ENCODE measurements at places on chromosomes 13 and 19.

DNA sequence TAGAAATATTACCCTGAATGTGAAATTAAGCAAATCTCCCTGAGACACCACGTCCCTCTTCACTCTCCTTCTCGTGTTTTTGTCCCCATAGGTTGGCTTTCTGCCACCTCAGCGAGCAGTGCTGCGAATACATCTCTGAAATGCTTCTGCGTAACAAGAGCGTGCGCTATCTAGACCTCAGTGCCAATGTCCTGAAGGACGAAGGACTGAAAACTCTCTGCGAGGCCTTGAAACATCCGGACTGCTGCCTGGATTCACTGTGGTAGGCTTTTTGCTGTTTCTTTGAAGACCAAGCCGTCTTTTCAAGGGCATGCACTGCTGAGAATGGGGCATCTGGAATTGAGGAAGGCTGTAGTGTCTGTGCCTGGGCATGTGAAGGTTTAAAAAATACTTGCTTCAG, 34.4 kb downstream of the NLRP4 start:
- no peak for DNase-seq

DNA sequence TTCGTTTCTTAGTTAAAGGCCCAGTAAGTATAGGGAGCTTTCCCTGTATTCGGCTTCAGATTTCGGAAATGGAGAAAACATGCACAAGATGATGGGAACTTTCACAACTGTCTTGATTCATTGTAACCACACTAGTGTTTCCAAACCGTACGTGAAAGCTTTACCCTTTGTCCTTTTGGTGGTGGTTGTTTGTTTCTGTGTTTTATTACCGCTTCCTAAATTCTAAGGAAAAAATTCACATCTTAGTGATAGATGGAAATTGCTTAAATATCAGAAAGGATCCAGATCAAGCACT, 504 bp upstream of the VWA8 start:
- DNase-seq: no peak

DNA sequence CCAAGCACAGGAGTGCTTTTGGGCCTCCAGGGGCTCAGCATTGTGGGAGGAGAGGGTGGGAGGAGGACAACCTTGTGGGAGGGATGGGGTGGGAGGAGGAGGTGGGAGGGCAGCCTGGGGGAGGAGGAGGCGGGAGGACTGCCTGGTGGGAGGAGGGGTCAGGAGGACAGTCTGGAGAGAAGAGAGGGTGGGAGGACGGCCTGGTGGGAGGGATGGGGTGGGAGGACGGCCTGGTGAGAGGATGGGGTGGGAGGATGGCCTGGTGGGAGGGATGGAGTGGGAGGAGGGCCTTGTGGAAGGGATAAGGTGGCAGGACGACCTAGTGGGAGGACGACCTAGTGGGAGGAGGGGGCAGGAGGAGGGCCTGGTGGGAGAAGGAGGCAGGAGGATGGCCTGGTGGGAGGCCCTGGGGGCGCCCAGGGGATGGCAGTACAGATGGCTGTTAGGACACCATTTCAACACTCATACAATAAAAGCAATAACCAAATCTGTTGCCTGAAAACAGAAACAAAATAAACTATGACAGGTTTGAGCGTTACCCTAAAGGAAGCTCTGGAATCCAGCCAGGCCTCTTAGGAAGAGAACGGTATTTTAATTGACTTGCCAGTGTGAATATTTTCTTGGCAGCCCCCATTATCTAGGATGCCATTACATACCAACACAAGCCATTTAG, 63.7 kb downstream of the CRYL1 start:
- no peak for DNase-seq

DNA sequence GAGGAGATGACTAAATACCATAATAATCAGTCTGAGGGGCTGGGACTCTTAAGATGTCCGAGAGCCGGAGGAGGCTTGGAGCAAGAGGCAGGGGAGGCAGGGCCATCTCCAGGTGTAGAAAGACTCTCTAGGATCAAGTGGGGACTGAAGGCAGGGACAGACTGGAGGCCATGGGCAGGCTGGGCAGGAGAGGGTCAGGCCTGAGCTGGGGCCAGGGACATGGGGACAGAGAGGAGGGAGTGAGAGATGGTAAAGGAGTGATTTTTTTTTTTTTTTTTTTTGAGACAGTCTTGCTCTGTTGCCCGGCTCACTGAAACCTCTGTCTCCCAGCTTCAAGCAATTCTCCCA, 2.2 kb downstream of the JOSD2 start:
- DNase-seq: no peak

- no peak for DNase-seq
These were observed 2714.5 kb upstream of the PCDH20 start for GRCh38 chr13:64130171-64130570.

DNA sequence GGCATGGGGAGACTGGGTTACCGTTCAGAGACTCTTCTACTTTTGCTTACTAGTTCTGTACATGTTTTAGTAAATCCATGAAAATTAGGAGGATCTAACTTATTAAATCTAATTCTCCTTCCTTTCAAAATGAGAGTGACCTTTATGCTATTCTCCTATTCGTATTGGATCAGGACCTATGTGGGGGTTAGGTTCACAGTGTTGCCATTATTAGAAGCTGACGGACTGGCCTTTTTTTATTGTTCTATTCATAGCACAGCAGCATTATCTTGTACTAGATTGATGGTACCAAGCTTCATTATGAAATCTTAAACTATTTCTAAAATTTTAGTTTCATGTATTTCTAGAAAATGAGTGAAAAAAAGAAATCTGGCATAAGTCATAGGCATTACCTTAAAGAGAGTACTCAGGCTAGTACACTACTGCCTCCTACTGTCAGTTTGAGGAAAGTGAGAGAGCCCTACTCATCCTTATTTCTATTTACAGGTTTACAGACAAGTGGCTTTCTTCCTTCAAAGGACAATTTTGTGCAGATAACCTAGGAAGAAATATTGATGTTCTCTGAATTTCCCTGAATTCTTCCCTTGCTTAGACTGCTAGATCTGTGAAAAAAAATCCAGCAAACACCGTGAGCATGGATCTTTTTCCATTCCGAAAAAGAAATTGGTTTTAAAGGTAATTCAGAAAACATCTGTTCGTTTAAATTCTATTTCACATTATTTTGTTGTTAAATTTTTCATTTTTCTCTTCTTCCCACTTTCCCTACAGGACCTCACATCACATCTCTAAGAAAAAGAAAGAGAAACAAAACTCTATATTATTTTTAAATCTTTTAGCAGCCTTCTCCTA, 485.5 kb downstream of the DIAPH3 start:
- DNase-seq: no peak

- DNase-seq: no peak
These were observed 12.1 kb upstream of the MYCBP2 start for GRCh38 chr13:77338961-77339401.

DNA sequence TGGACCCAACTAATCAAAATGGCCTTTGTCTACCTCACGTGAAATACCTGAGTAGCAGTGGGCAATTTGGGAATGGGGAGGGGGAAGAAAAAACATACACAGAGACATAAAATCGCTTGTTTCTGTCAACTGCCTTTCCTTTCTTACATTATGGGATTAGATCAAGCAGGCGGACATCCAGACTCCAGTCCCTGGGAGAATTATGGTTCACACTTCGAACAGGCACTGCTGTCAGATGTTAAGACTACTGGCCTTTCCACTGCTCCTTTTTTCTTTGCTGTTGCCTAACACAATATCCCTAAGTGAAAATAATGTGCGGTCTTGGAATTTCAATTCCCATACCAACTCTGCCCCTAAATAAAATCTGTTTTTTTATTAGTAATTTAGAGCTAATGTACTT, 1719.7 kb upstream of the SLC10A2 start:
- DNase-seq: no peak

DNA sequence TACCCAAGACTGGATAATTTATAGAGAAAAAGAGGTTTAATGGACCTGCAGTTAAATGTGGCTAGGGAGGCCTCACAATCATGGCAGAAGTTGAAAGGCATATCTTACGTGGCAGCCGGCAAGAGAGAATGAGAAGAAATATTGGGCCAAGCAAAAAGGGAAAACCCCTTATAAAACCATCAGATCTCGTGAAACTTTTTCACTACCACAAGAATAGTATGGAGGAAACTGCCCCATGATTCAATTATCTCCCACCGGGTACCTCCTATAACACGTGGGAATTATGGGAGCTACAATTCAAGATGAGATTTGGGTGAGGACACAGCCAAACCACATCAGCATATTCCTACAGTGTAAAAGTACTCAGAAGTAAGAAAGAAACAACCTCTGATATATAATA, 4.7 kb upstream of the KBTBD7 start:
- no peak for DNase-seq

DNA sequence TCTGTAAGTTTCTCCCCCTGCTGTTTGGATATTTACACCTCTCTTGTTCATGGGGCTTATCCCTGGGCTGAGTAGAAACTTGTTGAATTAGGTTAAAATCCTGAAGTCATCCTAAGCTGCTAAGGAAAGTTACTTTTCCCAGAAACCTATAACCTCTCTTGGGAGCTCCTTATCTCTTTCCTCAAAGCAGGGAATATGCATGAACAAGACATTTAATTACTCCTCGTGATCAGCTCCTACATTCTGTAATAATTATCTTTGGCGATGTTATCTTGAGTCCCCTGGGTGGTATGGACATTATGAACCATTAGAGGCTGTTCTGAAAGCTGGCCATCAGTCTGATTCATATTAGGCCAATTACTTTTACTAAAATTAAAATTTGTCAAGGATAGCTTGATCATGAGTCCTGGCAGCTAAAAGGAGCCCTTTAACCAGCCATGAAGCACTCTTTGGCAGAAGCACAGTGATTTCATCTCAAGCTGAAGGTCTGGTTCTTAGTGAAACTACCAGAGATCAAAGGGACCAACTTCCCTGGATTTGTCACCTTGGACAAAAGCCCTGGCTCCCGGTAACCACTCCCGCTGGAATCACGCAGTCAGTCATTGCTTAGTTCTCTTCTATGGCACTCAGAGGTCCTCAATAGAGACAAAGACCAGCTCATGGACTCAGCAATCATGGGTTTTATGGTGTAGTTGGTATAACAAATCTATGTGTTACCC, 811.8 kb downstream of the UQCRFS1 start:
- DNase-seq: no peak

DNA sequence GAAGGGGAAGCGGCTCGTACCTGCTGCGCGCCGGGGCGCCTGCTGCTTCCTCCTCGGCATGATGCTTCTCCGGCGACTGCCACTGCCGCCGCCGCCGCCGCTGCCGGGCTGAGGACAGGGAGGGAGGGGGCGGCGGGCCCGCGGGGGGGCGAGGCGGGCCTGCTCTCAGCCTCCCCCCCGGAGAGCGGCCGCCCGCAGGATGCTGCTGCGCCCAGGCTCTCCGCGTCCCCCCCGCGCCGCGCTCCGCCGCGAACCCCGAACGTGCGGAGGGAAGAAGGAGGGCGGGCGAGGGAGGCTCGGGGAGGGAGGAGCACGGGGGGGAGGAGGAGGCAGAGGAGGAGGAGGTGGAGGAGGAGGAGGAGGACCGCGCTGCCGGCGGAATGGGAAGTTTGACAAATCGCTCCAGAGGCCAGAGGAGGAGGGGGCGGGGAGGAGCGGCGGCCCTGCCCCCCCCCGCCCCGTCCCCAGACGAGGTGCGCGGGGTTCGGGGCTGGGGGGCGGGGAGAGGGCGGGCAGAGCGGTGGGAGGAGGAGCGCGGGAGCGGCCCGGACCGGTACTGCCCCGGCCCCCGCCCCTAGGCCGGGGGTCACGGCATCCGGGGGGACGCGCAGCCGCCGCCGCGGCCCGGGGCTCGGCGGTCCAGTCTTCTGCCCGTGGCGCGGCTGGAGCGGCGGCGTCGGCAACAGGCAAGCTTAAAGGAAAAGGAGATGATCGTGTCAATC, at the start of gene TSHZ3:
TSS of gene TSHZ3 (minus strand) at position 277 of the 722 bp plus-strand sequence. CDS start at position 60, 217 bp downstream.
- DNase-seq: no peak

GRCh38 chr19:18612051-18612771, 459 bp upstream of the TMEM59L start:
- DNase-seq: no peak

GRCh38 chr19:51166846-51167490, 24.9 kb downstream of the SIGLEC7 start:
- DNase-seq: no peak

DNA sequence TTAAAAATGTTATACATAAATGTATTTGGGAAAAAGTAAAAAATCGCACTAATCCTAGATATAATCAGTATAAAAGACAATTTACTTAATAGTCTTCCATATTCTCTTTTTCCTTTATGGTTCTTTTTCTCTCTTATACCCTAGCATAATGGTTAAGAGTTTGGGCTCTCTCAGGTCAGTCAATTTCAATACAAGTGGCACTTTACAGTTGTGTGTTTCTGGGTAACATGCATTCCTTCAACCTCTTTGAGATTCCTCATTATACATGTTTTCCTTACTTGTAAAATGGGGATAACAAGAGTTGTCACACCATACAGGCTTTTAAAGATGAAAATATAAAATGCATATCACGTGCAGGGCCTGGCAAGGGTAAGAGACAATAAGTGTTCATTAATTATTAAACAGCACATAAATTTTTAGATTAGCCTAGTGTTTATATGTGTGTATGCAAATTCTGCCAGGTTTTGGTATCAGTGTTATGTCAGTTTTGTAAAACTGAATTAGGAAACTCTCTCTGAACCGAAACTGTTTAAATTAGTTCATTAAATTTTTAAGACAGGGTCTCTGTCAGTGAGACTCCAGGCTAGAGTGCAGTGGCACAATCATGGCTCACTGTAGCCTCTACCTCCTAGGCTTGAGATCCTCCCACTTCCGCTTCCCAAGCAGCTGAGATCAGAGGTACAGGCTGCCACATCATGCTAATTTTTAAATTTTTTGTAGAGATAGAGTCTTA, 49.8 kb downstream of the ELF1 start:
- DNase-seq: no peak

DNA sequence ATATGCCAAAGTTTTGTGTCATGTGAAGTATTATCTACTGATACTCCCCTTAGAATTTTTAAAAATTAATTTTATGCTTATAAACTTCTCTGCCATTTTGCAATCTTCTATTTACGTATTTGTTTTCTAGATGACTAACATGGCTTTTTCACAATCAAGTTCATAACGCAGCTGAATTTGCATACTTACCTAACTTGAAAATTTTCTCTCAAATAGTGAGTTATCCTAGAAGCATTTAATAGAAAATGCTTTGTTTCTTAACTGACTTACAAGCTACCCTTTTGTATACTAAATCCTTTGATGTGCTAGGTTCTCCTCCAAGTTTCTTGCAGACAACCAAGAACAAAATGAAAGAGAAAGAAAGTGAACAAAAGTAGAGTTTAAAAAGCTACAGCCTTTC, 683.5 kb downstream of the LIG4 start:
- no peak for DNase-seq

- DNase-seq: no peak
These were observed at the start of gene HRC for GRCh38 chr19:49155005-49155819. HRC (minus strand) TSS chr19:49155396; CDS start chr19:49155237, 159 bp downstream.

All from HuH-7 (cell line).